ENCODE measurements at places on chromosomes 12 and 14.

GRCh38 chr14:57273236-57273635 lies 4.5 kb downstream of the AP5M1 start:
- no peak for DNase-seq

- DNase-seq, result no peak
Measured at GRCh38 chr14:30354439-30354838, 204.5 kb upstream of the G2E3 start.

DNA sequence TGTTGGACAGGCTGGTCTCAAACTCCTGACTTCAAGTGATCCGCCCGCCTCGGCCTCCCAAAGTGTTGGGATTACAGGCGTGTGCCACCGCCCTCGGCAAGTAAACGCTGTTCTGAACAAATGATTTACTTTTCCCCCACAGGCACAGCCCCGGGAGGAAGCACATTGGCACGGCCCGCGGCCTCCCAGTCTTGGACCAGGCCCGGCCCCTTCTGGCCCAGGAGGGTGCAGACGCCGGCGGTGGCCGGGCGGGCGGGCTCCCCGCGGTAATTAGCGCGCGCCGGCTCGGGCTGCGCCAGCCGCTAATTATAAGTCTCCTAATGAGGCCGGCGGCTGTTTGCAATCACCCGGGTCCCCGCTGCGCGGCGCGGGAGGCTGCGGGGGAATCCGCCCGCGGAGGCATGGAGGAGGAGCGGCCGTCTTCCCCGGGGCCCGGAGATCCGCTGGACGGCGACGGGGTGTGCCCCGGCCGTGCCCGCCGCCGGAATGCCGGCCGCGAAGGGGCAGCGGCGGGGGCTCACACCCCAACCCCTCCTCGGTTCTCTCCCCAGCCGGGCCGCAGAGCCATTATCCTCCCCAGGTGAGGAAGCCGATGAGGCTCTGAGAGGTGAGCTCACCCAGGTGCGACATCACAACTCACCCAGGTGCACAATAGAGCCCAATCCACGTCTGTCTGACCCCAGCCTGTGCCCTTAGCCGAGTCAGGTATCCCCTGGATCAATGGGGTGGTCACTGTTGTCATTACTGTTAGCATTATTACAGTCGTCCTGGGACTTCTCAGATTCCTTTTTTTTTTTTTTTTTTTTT lies 3.3 kb upstream of the POP5 start:
- DNase-seq, result peak; percentile 25

DNA sequence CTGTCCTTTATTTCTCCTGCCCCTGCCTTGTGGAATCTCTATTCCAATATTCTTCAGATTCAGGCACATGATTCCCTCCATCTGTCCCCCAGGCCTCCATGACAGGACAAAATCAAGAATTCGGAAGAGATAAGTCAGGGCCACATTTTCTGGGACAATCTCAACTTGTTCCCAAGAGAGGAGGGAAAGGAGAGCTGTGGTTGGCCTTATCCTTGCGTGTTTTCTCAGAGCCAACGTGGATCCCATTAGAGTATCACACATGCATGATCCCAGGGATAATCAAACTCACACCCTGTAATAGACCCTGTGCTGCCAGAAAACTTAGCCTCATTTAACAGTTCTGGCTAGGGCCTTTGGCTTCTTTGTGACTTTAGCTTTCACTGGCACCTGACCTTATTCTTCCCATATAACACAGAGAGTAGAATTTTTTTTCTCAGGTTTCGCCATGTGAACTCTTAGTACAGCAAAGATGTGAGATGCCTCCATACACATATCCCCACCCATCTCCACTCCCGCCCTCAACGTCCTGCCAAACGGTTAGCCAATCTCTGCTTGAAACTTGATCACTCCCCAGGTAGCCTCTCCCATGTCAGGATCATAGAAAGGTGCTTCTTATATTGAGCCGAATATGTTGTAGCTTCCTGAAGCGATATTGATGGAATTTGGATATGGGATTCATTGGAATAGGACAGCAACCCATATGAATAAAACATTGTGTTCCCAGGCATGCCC lies 6.7 kb upstream of the KRT1 start:
- DNase-seq, result no peak

GRCh38 chr14:32677129-32677780 lies 261.4 kb upstream of the NPAS3 start:
- no peak for DNase-seq

DNA sequence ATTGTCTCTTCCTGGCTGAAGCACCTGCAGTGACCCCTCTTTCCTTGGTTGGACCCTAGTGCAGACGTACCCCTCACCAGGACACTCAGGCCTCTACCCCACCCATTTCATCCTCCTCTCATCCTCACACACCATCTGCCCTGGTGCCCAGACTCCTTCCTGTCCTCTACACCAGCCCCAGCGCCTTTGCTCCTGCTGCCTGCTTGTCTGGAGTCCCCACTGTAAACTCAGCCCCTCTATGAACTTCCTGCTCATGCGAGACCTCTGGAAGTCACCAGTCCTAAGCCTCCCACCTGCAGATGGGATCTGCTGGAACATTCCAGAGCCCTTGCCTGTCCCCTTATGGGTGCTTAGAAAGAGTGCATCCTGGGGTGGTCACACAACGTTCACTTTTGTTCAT lies 242.5 kb downstream of the ADGRD1 start:
- DNase-seq, result no peak

- DNase-seq, result no peak
Measured at GRCh38 chr12:85484387-85484786, 204.4 kb downstream of the ALX1 start.

GRCh38 chr14:93146119-93146518 lies 30.4 kb upstream of the ITPK1 start:
- no peak for DNase-seq

- DNase-seq, result peak; percentile 17
Measured at GRCh38 chr12:112013601-112014402, 576 bp downstream of the ERP29 start.

- DNase-seq, result no peak
Measured at GRCh38 chr14:69886453-69887242, 7.4 kb downstream of the SMOC1 start.

DNA sequence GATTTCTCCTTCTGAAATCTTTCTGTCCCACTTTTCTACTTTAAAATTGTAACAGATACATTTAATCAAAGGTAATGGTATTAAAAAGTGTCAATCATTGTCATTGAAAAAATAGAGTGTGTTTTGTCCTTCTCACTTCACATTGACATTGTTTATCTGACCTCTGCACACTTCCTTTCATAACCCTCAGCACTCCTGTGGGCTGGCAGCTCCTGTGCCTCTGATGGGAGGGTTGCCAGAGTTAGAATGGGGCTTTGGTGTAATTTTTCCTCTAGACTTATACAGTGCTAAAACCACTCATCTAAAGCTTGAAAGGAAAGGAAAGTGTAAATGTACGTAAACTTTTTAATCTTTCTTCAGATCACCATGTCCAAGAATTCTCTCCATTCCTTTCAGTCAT lies 23.7 kb downstream of the KCNA1 start:
- DNase-seq, result no peak

GRCh38 chr12:86948851-86949250 lies 692.7 kb upstream of the MGAT4C start:
- no peak for DNase-seq

DNA sequence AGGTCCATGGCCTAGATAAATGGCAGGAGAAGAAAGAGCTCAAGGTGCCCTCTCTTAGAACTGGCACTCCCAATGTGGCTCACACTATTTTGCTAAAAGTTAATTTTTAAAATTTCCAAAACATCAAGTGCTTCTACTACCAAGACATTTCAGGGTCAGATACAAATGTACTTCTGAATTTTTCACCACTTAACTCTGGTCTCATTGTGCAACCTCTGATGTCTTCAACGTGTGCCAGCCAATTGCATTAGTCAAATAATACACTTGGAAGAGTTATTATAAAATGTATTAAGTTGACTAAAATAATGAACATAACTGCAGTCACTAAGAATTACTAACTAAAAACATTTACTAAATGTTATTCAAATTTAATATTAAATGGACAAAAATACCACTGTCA lies 41.3 kb downstream of the SLC25A47 start:
- no peak for DNase-seq

GRCh38 chr12:118035190-118036041 lies 18.9 kb downstream of the RFC5 start:
- DNase-seq, result no peak

GRCh38 chr12:55955344-55955743 lies 10.5 kb downstream of the PMEL start:
- no peak for DNase-seq

- no peak for DNase-seq
Measured at GRCh38 chr12:71865757-71866536, 26.4 kb downstream of the TBC1D15 start.

DNA sequence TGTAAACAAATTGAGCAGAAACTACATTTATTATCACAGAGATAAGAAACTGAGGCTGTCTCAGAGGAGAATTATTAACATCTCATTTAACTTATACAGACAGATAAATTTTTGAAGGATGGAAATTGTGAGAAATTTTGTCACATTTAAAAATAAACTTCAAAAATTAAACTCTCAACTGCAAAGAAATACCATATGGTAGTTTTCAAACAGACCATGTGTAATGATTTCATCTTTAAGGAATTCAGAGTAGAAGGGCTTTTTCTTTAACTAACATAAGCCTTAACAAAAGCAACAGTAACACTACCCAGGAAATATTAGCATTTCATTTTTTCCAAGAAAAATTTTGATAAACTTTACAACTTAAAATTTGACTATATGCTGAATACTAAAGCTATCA lies 26.6 kb downstream of the NUP37 start:
- no peak for DNase-seq

GRCh38 chr12:48351022-48351708 lies 446 bp upstream of the ZNF641 start:
- DNase-seq, result no peak

DNA sequence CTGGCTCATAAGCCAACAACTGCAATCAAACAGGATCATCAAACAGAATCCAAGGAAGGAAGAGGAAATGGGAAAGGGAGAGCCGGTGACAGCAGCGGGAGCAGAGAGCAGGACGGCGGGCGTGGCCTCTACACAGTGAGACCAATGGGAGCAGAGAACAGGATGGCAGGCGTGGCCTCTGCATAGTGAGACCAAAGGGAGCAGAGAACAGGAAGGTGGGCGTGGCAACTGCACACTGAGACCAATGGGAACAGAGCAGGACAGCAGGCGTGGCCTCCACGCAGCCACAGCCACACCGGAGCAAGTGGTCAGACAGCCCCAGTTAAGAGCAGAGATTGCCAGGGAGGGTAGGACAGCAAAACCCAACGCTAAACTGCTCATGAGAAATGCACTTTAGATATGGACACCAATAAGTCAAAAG lies 16.4 kb downstream of the LRCOL1 start:
- peak; percentile 75 for DNase-seq

GRCh38 chr12:106089935-106090334 lies 48.8 kb downstream of the NUAK1 start:
- no peak for DNase-seq

DNA sequence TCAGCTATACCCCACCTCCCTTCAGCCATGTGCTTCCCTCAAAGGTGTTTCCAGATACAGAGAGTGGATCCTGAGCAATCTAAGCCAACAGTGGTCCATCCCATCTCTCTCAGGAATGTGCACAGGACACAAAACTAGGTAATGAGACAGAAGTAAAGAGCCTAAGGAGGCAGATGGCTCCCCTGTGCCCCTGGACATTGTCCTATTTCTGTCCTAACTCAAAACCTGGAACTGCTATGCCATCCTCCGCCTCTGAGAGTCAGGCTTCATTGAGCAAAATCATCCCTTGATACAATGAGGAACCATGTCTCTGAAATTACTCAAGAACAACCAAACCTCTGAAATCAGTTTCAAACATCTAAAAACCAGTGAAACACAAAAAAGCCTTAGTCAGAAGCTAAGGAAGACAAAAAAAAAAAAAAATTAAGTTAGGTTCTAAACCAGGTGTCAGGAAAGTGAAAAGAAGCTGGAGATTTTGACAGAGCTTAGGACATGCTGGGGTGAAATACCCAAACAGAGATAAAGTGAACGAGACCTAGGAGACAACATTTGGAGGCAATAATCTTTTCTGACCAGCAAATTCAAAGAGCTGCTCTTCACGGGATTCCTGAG lies 200.3 kb upstream of the PLEKHG7 start:
- no peak for DNase-seq

GRCh38 chr12:28710882-28711281 lies 438.2 kb upstream of the FAR2 start:
- DNase-seq, result no peak

GRCh38 chr14:50551877-50552276 lies 8.1 kb upstream of the ATL1 start:
- no peak for DNase-seq

GRCh38 chr14:66043921-66044320 lies 442.2 kb upstream of the CCDC196 start:
- DNase-seq, result no peak

DNA sequence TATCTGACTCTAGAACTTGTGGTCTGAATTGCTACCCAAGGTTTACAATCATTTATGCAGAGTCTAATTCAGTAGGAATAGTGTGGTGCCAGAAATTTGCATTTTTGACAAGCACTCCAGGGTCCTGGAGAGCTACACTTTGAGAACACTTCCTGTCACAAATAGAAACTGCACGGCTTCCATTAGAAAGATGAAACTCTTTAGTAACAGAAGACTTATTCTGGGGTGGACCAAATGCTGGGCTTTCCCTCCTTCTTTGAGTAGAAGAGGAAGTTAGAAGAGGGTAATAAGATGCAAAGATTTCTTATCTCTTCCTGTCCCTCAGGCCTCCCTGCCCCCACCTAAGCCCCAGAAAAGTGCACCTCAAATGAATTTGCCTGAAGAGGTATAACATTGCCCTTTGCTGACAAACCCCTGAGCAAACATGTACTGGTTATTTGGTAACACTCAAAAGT lies 28.4 kb downstream of the DGLUCY start:
- no peak for DNase-seq

DNA sequence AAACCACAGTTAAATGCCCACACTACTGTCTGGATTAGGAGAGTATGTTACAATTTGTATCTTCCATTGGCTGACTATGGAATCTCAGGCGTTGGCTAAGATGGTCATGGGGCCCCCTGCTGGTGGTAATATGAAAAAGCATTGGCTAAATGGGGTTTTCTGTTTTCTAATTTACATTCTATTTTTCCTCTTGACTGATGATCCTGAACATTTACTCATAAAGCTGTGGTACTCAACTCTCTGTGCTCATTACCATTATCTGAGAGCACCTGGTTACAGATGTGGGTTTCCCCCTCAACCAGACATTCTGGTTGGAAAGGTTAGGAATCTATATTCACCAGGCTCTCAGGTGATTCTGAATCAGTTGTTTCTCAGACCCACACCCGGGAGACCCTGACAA lies 64.8 kb downstream of the WSCD2 start:
- DNase-seq, result no peak

- DNase-seq, result no peak
Measured at GRCh38 chr14:104031384-104031783, 54.1 kb upstream of the ASPG start.

DNA sequence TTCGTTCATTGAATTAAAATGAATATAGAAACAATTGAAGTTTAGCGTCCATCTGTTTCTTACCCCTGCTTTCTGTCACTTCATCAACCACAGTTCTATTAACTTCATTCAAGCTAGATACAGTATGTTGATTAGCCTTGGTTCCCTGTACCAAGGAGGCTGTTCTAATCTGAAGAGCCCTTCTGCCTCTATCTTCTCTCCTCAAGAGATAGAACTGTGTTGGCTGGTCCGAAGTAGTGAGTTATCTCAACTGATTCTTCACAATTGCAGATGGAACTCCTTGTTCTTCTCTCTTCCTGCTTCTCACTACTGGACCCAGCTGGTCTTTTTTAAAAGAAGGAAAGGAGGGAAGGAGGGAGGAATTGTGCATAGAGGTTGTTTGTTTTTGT lies 82.1 kb upstream of the TRAF3 start:
- no peak for DNase-seq

GRCh38 chr12:102633981-102634605 lies 153.7 kb upstream of the IGF1 start:
- DNase-seq, result no peak

Measured in hippocampal formation (tissue), 2 donors.